ENCODE measurements at places on chromosomes 4 and X. TPM values are rescaled to one million over a fixed set of nuclear protein-coding genes. Genes with fewer than 3 reads are reported as not detected.

DNA sequence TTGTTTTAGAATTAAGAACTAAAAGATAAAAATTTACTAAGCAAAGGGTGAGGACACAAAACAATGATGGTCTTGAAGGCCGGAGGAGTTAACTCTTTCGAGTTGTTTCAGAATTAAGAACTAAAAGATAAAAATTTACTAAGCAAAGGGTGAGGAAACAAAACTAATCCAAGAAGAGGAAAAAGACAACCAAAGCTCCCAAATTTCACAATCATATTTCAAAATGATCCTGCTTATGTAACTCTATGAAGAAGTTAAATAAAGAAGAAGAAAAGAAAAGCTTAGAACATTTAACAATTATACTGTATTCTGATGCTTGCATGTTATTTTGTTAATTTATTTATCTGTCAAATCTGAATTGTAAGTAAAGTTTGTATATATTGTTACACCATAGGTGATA, 154.8 kb upstream of the SLIT2 start:
- no peak for DNase-seq

DNA sequence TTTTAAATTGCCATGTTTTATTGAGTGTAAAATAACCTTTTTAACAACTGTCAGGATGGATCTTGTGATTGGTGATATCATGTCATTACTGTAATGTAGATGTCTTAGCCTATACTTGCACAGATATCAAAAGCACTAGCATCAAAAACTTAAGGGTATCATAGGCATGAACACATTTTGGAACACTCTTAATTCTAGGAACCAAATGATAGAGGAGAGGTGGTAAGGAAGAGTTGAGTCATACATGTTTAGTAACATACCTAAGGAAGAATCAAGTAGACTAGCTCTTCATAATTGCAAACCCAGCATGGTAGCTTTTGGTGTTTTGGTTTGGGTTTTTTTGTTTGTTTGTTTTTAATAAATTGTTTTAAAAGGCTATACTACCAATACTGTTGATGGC, 43.4 kb downstream of the SMARCAD1 start:
- DNase-seq = no peak

DNA sequence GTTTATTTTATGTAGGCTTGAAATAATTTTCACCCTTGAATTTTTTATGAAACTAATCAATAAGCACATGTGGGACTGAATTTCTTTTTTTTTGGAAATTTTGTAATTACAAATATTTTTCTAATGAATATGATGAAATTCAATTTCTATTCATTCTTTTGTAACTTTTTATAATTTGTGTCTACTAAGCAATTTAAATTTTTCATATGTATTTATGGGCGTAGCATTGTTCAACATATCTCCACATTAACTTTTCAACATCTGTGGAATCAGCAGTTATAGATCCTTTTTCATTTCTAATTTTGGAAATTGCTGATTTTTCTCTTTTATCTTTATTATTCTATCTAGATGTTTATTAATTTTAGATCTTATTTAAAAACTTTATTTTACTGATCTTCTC, 1320.3 kb downstream of the C4orf33 start:
- DNase-seq = no peak

GRCh38 chr4:95158626-95159025, 390.1 kb downstream of the UNC5C start:
- no peak for DNase-seq

TCP11X2 gene
- not detected for total RNA-seq

OPHN1 gene
- total RNA-seq = 1.6 TPM

DNA sequence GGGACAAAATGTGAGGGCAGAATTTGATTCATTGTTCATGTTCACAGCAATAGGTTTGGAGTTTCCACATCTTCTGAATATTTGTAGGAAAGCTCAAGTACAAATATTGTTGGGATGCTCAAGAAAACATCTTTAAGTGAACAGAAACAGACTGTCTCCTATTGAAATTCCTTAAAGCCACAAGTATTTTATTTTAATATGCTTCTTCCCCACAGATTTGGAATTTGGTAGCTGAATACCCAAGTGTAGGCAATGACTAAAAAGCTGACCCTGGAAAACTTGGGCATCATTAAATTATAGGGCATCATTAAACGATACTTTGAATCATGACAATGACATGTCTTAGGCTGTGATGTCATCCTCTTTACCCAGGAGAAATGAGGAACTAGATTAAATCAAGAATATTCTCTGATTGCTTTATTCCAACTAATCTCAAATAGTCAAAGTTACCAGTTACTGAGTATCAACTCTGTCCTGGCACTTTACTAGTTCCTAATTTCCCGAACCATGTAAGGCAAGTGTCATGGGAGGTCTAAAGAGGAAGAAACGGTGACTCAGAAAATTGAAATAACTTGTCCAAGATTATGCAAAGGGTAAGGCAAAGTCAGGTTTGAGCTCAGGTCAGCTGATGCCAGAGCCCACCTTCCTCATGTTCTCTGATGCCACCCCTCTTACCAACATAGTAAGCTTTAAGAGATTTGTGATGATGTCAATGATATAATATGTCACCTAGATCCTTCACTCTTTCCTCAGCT, 223.1 kb upstream of the LEF1 start:
- no peak for DNase-seq

IL9R gene
- total RNA-seq = not detected

MAGED4 gene
- total RNA-seq = not detected

Measured in left lobe of liver (tissue), 2 donors.